ENCODE measurements at places on chromosomes 6 and 20. TPM values are rescaled to one million over a fixed set of nuclear protein-coding genes. Genes with fewer than 3 reads are reported as not detected.

GRCh38 chr6:13380761-13381160 lies 52.4 kb upstream of the TBC1D7 start:
- DNase-seq, result no peak

DNA sequence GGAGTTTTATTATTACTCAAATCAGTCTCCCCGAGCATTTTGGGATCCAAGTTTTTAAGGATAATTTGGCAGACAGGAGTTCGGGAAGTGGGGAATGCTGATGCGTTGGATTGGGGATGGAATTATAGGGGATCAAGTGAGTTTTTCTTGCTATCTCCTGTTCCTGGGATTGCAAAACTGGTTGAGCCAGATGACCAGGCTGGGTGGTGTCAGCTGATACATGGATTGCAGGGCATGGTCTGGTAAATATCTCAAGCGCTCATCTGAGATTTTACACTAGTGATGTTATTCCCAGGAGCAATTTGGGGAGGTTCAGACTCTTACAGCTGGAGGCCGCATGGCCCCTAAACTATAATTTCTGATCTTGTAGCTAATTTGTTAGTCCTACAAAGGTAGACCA lies 54.7 kb downstream of the ENPP1 start:
- no peak for DNase-seq

GRCh38 chr6:151147118-151147832 lies 92.5 kb upstream of the AKAP12 start:
- DNase-seq, result no peak

- DNase-seq, result no peak
Observed at GRCh38 chr6:52325695-52326471, 36.1 kb upstream of the PAQR8 start.

DNA sequence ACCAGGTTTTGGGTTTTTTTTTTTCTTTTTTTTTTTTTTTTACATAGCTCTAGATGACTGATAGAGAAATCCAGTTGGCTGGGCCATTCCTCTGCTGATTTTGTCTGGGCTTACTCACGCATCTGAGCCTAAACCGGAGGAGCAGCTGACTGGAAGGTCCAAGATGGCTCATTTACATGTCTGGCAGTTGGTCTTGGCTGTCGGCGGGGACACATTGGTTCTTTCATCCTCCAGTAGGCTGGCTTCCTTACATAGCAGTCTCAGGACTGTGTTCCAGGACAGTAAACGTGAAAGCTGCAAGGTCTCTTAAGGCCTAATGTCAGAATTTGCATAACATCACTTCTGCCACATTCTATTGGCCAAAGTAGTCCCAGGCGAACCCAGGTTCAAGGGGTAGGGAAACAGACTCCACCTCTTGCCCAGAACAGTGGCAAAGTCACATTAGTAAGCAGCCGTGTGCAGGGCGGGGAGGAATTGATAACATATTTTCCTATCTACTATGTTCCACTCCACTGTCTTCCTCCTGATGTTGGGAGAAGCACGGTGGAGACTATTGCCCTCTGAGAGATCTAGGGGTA lies 87.0 kb downstream of the CDH22 start:
- DNase-seq, result no peak

- no peak for DNase-seq
Observed at GRCh38 chr6:3291987-3292386, 33.2 kb downstream of the PSMG4 start.

DNA sequence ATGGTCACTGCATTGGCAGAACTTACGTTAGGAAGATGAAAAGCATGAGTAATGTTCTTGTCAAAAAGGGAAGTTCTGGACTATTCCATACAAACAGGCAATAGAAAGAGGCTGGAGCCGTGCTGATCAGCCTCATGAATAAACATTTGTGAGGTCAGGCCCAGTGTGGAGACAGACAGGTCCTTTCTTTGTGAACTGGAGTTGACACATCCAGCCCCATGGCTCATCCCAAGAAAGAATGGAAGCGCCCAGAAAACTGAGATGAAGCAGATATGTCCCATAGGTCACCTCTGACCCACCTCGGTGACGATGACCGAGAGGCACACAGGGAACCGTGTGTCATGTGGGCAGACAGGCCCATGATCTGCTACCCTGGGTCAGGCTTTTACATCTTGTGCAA lies 276.0 kb upstream of the SGK1 start:
- DNase-seq, result no peak

DNA sequence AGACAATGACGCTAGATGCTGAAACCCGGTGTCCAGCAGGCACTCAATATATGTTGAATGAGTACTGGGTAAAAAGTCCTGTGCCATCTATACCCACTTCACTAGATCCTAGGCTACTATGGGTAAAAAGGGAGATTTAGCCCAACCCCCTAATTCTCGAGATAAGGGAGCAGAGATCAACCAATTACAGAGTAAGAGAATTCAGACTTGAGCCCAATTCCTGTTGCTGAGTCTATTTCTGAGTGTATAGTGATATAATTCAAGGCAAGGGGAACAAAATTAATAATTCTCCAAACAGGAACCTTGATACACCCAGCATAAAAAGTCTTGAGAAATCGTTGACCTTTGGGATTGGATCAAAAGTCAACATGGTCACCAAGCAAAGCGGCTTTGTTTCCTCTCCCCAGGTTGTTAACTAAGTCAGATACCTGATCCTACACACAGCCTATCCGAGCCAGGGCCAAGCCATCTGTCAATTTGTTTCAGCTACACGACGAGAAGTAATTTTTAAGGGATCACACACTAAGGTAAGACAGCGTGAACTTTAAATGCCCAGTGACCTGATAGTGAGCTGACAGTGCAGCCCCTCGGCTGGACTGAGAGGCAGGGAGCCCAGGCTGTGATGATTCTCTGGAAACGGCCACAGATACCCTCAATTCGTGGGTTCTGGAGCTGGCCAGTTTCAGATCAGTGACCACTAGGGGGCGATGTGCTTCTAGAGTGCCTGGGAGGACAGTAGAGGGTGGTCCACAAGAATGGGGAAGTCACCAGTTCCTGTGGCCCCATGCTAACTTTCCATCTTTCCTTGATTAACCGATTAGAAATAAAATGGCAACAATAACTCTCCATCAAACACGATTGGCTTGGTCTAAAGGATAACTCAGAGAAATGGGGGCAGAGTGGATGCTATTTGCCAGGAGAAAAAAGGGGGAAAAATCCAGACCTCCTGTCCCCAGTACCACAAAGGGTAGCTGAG lies 46.2 kb downstream of the SLC22A23 start:
- DNase-seq, result peak; percentile 50

GRCh38 chr6:40904583-40905194 lies 134.3 kb downstream of the UNC5CL start:
- DNase-seq, result no peak

DNA sequence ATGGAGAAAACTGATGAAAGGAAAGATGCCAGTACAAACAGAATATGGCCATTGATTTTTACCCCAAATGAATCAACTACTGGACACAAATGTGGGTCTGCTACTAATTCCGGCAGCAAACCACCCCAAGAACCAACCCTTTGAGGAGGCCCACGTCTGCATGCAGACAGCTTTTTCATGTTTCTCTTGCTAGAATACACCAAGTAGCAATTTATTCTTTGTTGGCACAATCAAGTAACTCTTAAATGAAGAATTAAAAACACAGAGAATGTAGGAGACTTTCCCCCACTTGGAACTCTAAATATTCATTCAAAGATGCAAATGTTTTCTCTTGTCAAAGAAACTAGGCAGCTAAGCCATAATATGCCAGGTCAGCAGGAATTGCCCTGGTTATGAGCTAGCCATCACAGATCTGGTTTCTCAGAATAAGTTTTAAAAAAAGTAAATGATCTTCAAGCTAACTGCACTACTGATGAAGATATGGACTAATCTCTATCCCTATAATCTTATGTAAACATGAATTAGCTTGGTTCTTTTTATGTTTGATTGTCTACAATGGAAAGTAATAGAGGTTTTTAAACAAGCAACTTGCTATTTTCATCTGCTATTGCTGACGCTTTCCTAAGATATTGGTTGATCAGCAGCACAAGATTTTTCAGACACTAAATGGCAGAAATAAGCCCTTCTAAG lies 163.1 kb upstream of the THEMIS start:
- no peak for DNase-seq

- DNase-seq, result no peak
Observed at GRCh38 chr6:16267428-16268263, 29.3 kb downstream of the GMPR start.

DNA sequence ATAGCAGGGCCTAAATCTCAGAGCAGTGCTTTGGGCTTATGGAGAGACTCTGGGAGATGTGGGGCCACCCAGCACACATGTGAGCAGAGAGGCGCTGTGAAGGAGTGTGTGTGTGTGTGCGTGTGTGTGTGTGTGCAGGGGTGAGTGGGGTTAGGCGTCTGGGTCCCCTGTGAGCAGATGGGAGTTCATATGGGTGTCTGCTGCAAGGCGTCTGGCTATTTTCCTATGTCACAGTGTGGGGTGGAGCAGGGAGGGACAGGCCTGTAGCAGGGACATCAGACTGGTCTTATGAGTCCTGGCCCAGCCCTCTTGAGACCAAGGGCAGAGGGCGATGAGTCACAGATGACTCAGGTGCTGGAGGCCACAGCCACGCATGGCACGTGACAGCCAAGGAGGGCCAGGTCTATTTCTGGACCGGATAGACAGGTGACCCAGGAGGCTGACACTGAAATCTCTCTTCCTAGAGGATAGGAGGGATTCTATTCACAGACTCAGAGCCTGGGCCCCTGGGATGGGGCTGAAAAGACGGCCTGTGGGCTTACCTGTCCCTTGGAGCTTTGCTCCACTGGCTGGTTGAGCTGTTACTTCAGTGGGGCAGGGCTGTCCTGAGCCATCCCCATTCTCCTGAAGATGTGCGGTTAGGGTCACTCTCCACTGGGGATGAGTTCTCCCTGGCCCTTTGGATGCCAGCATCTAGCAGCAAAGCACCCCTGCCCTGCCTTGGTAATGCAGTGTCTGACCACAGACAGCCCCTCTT lies 28.9 kb downstream of the VEGFA start:
- peak; percentile 96 for DNase-seq

GRCh38 chr6:54419885-54420284 lies 111.6 kb downstream of the TINAG start:
- DNase-seq, result no peak

- DNase-seq, result no peak
Observed at GRCh38 chr6:135114355-135115145, 59.9 kb upstream of the HBS1L start.

DNA sequence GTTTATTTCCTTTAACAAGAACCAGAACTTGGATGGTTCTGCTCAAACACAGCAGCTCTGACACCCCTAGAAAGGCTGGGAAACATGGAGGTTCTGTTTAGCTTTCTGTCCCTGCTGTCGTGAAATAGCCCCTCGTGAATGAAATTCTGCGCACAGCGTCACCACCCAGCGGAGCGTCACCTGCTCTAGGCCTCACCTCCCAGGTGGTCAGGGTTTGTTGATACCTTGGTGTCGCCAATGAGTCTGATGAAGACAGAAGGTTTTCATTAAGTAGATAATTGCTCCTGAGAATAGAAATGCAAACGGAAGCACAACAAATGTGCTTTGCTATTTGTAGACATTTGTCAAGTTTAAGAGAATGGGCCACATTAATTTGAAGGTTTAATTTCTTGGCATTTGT lies 135.1 kb downstream of the EDN3 start:
- DNase-seq, result no peak

DNA sequence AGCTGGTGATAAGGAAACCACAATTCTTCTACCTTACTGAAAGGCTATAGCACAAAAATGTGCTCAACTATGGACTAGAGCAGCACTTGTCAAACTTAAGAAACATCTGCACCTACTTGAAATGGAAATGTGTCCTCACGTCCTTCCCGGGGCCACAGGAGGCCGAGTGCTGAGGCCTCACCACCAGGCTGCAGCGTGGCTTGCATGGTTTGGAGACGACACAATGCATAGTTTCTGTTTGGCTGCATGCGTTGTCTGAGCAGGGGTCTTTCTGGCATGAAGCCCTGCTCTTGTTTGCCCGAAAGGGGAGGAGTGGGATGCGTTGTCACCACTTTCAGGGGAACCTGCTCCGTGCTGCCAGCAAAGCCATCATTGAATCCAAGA lies 228.8 kb downstream of the TTLL2 start:
- DNase-seq, result no peak

DNA sequence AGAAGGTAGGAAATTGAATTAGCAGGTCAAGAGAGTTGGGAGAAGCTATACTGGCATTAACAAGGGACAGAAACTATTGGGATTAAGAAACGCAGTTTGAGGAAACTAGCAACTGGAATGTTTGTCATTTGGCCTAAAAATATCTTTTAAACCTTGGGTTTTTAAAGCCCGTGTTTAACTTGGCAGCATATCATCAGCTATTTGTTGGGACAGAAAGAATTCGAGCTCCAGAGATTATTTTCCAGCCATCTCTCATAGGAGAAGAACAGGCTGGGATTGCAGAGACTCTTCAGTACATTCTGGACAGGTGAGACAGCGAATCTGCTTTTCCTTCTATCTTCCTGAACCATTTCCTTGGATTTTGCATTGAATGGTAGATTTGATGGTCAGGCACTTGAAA lies 17.8 kb downstream of the ACTR5 start:
- DNase-seq, result no peak

GRCh38 chr20:43731469-43731868 lies 4.7 kb upstream of the GTSF1L start:
- no peak for DNase-seq

DNA sequence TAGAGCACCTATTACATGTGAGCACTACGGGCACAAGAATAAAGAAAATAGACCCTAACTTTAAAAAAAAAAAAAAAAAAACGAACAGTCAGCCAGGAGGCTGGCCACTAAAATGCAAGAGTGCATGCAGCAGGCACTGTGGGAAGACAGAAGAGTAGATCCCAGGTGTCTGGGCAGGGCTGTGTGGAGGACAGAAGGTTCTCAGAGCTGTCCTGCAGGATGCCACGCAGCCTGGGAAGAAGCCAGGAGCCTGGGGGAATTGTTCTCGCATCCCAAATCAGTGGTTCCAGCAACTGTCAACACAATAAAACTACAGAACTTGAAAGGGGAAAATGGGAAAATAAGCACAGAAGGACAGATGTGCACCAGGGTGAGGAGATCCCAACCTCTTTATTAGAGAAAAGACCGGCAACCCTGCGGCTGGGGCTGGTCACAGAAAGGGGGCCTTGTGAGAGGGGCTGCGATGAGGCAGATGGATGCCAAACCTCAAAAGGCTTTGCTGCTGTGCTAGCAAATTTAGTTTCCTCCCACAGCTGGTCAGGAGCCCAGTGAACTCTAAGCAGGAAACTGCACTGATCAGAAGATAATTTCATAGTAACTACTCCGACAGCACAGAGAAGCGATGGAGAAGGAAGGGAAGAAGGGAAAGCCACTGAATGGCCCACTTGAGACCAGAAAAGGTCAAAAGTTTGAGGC lies 30.9 kb downstream of the MAP3K5 start:
- DNase-seq, result no peak

GRCh38 chr6:37208793-37209192 lies 38.8 kb downstream of the PIM1 start:
- DNase-seq, result no peak

- no peak for DNase-seq
Observed at GRCh38 chr20:59043698-59044097, 1.1 kb upstream of the PRELID3B start.

The SLC22A16 gene
- not detected for total RNA-seq

The PFDN4 gene
- 27.7 TPM for total RNA-seq

The C20orf202 gene
- total RNA-seq, result not detected

The NNAT gene
- 1.6 TPM for total RNA-seq

The DLK2 gene
- 0.89 TPM for total RNA-seq

The HSPA1L gene
- 4.1 TPM for total RNA-seq

Measured in thyroid gland (tissue), 4 donors.